Vagina (tissue), 2 donors: ENCODE measurements at places on chromosomes 4 and X.

DNA sequence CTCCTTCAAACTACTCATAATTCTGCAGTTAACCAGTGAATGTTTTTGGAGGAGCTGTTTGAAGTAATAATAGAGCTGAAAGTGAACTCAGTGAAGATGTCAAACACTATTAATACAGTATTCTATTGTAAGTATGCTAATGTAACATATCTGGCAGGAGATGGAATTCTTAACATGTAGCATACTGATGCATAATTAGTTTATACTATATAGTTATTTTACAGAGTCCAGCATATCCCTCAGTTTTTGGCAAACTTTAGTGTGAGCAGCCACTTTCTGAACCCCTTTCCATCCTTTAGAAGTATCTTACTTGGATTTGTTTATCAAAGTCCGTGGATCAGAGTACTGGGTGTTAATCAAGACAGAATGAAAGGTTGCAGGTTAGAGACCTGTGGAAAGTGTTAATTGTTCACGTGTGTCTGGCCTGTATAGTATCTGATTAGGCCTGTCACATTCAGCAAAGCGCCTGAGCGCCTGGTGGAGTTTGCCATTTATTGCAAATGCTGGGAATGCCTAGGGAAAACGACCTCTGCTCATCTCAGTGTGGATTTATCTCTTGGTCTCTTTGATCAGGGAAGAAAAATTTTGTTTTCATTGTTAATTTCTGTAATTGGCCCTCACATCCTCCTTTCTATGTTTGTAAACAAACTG is 251.7 kb upstream of the MAD2L1 start:
- DNase-seq, result no peak

DNA sequence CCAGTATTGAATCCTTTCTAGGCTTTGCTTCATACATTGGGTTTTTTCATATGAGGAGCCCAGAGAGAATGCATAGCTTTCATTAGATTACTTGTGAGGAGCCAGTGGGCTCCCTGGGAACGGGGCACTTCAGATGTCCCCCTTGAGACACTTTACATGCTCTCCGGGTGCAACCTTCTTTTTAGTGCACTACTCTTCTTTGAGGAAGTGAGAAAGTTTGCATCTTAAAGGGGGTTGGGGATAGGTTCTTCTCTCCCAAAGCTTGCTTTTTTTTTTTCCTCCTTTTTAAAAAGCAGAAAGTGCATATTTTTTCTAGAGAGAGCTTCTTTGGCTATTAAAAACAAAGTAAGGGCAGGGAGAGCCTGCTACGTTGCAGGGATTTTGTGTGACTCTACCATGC is 4.3 kb downstream of the HADH start:
- no peak for DNase-seq

- DNase-seq, result no peak
Observed at GRCh38 chr4:115234405-115235093, 121.1 kb upstream of the NDST4 start.

DNA sequence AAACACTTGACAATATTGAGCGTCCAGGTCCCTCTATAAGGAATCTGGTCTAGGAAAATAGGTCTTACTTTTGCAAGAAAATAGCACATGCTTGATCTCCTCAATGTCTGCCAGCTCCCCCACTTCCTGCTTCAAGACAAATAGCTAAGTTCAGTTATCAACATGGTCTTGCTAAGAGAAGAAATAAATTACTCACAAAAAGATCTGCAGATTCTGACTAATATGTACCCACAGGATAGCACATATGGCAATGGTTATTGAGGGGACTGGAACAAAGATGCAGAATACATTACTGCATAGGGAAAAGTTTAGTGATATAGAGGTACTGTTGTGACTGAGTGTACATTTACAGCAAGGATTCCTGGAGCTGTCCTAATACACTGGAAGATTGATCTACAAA is 457.5 kb upstream of the GRID2 start:
- no peak for DNase-seq

- no peak for DNase-seq
Observed at GRCh38 chr4:99219072-99219471, at the start of gene ADH6. TSS of gene ADH6 (minus strand) at chr4:99219246. CDS start at chr4:99219152, 94 bp downstream.

DNA sequence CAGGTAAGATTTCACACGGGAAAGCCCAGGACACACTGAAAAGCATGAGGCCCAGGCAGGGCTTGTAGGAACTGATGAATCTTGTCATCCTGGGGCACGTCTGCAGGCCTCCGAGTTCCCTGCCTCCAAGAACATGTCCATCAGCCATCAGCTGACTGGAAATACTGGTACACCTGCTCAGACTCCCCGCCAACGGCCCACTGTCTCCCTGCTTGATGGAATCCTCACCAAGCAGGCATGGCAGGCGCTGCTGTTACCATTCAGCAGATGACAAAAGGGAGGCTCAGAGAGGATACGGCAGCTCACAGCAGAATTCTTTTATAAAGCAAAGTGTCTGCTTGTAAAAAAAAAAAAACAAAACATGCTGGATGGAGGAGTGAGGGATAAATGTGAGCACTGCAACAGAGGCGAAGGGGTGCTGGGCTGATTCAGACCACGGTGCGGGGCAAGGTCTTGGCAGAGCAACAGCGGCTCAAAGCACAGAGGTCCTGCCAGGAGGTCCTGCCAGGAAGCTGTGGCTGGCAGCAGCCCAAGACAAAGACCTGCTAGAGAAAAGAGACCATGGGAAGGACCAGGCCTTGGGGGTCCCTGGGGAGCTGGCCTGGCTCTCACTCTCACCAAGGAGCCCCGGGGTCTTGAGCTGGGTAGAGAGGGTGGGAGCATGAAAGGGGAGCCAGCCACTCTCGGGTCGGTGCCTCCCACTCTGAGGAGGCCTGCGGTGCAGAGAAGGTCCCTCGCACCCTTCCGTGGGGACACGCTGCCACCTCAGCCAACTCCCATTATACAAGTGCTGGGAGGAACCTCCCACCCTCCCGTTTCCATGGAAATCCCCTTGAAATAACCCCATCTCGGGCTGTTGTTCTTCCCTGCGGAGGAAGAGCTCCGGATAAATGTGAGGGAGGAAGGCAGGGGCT is 25.6 kb downstream of the PPP2R2C start:
- DNase-seq, result no peak

- no peak for DNase-seq
Observed at GRCh38 chr4:144104509-144105130, 35.9 kb downstream of the GYPA start.

DNA sequence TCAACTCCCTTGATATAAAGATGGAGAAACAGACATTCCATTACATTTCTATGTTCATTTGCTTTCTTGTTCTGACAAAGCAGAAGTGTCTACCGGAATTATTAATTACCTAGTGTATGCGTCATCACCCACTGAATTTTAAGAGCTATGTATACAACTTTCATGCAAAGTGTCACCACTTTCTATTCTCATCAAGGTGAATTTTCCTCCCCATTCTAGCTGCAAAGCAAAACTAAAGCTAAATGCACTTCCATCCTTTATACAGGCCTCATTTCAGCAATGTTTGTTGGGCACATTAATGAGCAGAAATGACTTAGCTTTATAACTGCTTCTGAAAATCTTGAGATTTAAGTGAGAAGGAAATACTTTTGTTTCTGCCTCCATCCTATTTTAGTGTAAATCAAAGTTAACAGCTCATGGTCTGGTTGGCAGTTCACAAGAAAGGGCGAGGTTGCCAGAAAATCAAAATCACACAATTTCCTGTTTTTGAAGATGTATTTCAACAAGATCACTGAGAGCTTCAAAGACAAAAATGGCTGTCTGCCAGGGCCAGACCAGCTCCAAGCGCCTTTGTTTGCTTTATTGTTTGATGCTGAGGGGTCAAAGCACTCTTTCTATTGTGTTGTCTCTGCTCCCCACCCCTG is 7.2 kb upstream of the FAM9C start:
- DNase-seq, result no peak

DNA sequence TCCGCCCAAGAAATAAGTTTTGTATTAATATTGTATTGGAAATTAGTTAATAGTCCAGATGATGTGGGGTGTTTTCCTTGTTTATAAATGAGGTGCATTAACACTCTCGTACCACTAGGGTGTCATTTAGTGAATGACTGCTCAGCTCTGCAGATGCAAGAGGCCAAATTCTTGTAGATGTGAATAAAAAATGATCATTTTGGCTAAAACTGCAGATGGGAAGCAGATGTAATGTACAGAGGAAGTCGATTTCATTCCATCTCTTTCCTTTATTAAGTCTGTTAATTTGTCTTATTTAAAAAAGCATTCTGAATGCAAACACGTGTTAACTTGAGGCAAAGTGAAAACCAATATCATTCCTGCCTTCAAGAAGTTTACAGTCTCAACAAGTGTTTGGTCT is 108.1 kb downstream of the DHX15 start:
- no peak for DNase-seq

- DNase-seq, result no peak
Observed at GRCh38 chr4:107801766-107802211, 22.9 kb upstream of the SGMS2 start.

DNA sequence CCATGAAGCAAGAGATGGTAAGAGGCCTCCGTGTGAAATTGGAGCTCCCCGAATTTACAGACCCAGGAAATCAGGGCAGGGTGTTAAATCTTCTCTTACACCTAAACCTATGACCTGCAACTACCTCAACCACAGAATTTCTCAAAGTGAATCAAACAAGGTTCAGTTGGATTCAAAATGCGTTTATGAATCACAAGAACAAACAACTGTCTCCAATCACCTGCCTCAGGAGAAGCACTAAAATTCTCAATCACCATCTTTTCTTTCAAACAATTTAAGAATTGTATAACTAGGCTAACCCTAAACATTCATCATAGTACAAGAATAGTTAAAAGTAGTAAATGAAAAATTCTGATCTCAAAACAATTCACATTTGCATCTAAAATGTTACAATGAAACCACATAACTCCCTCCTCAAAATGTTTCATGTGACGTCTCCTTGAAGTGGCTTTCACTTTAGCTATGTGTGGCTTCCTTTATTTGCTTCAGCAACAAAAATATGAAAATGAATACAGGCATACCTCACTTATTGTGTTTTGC is 19.2 kb downstream of the PPP3CA start:
- DNase-seq, result no peak

- no peak for DNase-seq
Observed at GRCh38 chrX:133783274-133783673, 202.1 kb downstream of the GPC3 start.

GRCh38 chrX:150879855-150880807 is 18.3 kb downstream of the CD99L2 start:
- DNase-seq, result no peak

GRCh38 chr4:146029147-146029546 is 90.5 kb upstream of the ZNF827 start:
- no peak for DNase-seq

DNA sequence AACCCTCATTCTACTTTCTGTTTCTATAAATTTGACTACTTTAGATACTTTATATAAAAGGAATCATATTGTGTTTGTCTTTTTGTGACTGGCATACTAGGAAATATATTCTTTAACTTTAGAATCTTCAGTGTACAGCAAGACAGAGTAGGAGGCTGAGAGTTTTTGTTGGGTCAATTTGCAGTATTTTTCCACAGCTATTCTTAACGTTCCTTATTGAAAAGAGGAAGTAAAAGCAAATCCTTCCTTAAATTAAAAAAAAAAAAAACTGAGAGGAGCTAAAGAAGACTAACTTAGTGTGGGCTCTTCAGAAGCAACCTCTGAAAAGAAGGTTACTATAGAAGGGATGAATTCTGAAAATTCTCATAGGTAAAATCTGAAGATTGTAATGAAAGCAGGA is 1194.6 kb downstream of the ADGRL3 start:
- DNase-seq, result no peak

DNA sequence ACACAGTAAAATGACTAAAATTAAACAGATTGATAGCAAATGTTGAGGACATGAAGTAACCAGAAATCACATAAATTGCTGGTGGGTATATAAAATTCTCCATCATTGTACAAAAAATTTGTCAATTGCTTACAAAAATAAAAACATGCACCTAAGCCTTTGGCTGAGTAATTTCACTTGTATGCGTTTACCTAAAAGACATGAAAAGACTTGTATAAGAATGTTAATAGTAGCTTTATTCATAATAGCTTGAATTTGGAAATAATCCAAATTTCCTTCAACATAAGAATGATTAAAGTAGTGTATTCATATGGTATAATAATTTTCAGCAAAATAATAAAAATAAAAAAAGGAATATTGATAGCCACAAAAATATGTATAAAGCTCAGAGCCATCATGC is 37.7 kb downstream of the PDHA2 start:
- DNase-seq, result no peak

- DNase-seq, result no peak
Observed at GRCh38 chrX:37759878-37760418, 19.9 kb upstream of the CYBB start.

- no peak for DNase-seq
Observed at GRCh38 chr4:18923496-18924161, 902.1 kb upstream of the LCORL start.

- no peak for DNase-seq
Observed at GRCh38 chrX:120308558-120308957, 2.7 kb downstream of the TMEM255A start.

DNA sequence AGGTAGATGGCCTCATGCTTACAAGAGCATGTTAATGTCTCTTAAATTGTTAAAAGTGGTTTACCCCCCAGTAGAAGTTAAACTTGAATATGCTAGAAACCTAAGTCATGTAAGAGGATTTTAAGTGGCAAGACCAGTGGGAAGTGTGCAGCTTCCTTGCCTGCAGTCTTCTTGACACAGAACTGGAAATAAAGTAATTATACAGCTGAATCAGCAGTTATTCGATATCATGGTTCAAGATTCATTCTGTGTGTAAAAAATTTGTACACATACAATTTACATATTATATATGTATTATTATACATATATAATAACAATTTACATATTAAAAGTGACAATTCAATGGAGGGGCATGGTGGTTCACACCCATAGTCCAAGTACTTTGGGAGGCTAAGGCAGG is 24.1 kb downstream of the UGT2B4 start:
- DNase-seq, result no peak

DNA sequence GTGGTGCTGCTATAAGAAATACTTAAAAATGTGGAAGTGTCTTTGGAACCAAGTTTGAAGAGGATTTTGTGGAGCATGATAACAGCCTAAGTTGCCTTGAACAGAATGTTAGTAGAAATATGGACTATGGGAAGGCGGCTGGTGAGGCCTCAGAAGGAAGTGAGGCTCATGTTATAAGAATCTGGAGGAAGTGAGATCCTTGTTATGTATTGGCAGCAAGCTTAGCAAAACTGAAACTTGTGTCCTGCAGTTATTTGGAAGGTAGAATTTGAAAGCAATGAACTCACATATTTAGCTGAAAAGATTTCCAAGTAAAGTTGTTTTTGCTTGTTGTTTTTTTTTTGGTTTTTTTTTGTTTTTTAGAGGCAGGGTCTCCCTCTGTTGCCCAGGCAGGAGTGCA is 13.6 kb upstream of the MED14 start:
- no peak for DNase-seq

- DNase-seq, result no peak
Observed at GRCh38 chr4:175351473-175351872, 433.3 kb downstream of the ADAM29 start.

GRCh38 chr4:41256131-41256739 is 493 bp upstream of the UCHL1 start:
- DNase-seq, result no peak

GRCh38 chr4:8770518-8771257 is 101.0 kb downstream of the HMX1 start:
- no peak for DNase-seq
